Breast epithelium (tissue), 4 donors: ENCODE measurements at places on chromosomes 6 and 20.
A peak's percentile ranks its signal among the peaks of the same experiment; 100 is the strongest.

DNA sequence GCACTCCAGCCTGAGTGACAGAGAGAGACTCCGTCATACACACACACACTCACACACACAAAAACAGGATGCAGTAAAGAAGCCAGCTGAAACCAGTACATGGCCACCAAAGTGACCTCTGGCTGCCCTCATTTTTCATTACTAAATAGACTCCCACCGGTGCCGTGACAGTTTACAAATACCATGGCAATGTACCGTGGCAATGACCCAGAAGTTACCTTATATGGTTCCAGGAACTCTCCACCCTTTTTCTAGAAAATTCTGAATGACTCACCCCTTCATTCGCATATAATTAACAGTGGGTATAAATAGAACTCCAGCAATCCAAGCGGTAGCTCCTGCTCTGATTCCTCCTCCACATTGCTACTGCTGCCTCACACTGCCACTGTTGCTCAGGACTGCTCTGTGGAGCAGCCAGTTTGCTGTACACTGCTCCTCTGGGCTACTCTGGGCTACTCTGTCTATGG, 57.7 kb downstream of the SNX5 start:
- DNase-seq = no peak
- no peaks in the 10 kb centered on the region for H3K36me3 ChIP-seq
- peak overlapping the region; percentile 62 for H3K27ac ChIP-seq
- no peak overlapping the region for H3K4me3 ChIP-seq
- H3K4me1 ChIP-seq = no peaks in the 10 kb centered on the region

DNA sequence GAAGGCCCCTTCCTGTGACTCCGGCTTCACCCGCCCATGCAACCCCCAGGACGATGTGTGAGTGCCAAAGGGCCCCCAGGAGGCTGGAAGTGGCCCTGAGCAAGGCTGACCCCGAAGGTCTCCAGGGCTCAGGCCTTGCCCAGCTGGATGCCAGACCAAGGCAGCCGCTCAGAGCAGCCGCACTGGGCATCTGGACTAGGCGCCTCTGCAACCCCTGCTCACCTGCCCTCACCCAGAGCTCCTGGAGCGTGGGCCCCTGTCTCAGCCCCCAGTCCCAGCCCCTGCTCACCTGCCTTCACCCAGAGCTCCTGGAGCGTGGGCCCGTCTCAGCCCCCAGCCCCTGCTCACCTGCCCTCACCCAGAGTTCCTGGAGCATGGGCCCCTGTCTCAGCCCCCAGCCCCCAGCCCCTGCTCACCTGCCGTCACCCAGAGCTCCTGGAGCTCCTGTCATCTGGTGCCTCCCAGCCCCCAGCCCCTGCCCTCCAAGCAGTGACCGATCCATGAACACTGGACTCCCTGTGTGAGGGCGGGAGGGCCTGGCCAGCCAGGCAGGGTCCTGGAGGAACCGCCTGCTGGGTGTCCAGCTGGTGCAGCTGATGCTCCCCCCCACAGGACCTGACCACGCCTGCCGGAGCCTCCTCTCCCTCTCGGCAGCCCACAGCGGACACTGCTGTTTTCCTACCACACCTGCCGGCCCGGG, 1.1 kb downstream of the SRMS start:
- no peak overlapping the region for H3K27ac ChIP-seq
- H3K4me1 ChIP-seq = no peaks in the 10 kb centered on the region
- no peak overlapping the region for H3K4me3 ChIP-seq
- H3K36me3 ChIP-seq = no peaks in the 10 kb centered on the region
- DNase-seq = no peak

GRCh38 chr20:62860924-62861691, 514 bp downstream of the TCFL5 start:
- no peak for DNase-seq
- H3K27ac ChIP-seq = no peak overlapping the region
- H3K4me1 ChIP-seq = no peaks in the 10 kb centered on the region
- no peaks in the 10 kb centered on the region for H3K27me3 ChIP-seq
- no peaks in the 10 kb centered on the region for H3K36me3 ChIP-seq

- H3K4me3 ChIP-seq = peak overlapping the region; percentile 96
- H3K27ac ChIP-seq = peak overlapping the region; percentile 100
- no peaks in the 10 kb centered on the region for H3K36me3 ChIP-seq
- no peaks in the 10 kb centered on the region for H3K4me1 ChIP-seq
- no peak for DNase-seq
Measured at GRCh38 chr6:159726255-159726917, 920 bp upstream of the WTAP start.

- H3K4me1 ChIP-seq = no peaks in the 10 kb centered on the region
- peak overlapping the region; percentile 78 for H3K27ac ChIP-seq
- H3K4me3 ChIP-seq = no peak overlapping the region
- no peaks in the 10 kb centered on the region for H3K36me3 ChIP-seq
- DNase-seq = peak; percentile 71
Measured at GRCh38 chr20:371755-372542, 8.6 kb upstream of the TRIB3 start.

GRCh38 chr6:130307752-130308361, 58.0 kb upstream of the TMEM200A start:
- no peak overlapping the region for H3K27ac ChIP-seq
- no peaks in the 10 kb centered on the region for H3K36me3 ChIP-seq
- no peak overlapping the region for H3K4me3 ChIP-seq
- no peak for DNase-seq
- H3K27me3 ChIP-seq = no peaks in the 10 kb centered on the region
- no peaks in the 10 kb centered on the region for H3K4me1 ChIP-seq

DNA sequence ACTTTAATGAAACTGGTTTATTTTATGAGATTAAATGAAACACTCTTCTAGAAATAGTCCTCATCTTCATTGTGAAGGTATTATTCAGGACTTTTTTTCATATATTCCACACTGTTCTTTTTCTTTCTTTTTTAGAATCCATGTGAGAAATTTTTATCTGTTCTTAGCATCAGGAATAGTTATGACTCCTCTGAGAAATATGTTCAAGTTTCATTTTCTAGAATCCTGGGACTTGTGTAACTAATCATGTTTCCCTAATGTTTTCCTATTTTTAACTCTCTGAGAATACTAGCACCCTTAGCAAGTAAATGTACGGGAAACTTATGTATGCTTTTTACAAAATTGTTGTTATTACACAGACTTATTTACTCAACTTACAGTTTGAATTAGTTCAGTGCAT, 407.8 kb downstream of the CBLN4 start:
- no peaks in the 10 kb centered on the region for H3K27me3 ChIP-seq
- H3K36me3 ChIP-seq = no peaks in the 10 kb centered on the region
- no peak overlapping the region for H3K4me3 ChIP-seq

GRCh38 chr20:20993372-20993771, 112.8 kb downstream of the LINC00237 start:
- peaks cover 15% of the 10 kb centered on the region for H3K27me3 ChIP-seq
- no peaks in the 10 kb centered on the region for H3K4me1 ChIP-seq
- H3K27ac ChIP-seq = no peak overlapping the region

DNA sequence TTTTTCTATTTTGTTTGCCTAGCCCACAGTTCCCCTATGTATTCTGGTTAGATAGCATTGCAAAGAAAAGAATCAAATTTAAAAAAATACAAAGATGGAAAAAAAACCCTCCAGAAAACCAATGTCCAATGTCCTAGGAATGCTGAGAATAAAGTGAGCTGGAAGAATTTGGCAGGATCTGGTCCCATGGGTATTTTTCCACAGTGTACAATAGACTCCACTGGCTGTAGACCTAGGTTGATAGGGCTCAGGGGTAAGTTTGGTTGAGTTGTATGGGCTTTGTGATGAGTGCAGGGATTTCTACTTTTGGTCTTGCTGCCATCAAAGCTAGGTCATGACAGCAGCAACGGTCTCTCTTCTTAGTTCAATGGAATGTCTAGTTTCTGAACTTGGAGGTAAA, 41.5 kb downstream of the SLC22A2 start:
- DNase-seq = no peak
- no peaks in the 10 kb centered on the region for H3K36me3 ChIP-seq
- no peak overlapping the region for H3K4me3 ChIP-seq
- no peaks in the 10 kb centered on the region for H3K27me3 ChIP-seq
- H3K4me1 ChIP-seq = no peaks in the 10 kb centered on the region
- no peak overlapping the region for H3K27ac ChIP-seq
